ENCODE measurements at places on chromosomes 5 and 9.

- no peak for DNase-seq
Observed at GRCh38 chr5:125673359-125673950, 749.8 kb upstream of the GRAMD2B start.

DNA sequence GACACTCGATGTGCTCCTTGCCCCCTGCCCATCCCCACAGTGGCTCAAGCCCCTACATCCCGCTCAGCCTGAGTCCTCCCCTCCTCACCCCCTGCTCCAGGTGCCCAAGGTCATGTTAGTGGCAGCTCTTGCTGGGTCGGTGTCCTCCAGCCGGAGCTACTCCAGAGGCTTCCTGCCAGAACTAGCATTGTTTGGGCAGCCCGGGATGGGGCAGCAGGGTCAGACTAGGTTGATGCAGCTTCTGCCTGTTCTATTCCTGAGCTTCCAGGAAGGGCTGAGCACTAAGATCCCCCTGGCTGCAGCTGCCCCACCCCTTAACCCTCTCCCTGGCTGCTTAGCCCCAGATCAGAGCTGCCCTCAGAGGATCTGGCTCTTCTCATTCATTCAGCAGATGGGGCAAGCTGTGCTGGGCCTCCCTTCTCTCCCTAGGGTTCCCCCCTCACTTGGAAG lies 671 bp downstream of the RGS14 start:
- no peak for DNase-seq

DNA sequence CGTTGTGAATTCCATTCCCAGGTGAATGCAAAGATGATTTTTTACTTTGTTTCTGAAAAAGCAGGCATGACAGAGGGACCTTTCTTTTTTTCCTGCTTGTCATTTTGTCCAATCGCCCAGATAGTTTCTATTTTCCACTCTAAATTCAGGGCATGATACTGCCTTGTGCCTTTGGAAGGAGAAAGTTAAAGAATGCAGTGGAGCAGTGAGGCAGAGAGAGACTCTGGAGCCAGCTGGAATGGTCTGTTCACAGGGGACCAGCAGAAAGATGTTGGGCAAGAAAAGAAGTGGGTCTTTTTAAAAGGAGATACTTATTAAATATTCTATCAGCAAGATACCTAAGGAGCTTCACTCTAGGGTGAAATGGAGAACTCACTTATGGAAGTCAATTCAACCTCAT lies 532.3 kb downstream of the BRINP1 start:
- no peak for DNase-seq

DNA sequence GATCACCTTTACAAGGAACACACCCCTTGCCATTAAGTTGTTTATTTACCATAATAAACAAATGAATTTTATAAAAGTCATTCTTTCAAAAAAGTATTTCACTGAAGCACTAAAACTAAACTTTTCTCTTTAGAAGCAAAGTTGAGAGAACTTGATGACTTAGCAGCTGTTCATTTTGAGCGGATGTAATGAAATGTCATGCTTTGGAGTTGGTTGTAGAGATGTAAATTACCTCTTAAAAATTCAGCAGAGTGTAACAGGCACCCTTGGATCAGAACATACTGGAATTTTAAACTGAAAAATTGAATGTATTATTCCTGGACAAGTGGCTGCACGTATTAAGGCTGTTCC lies 617.2 kb downstream of the PDE4D start:
- DNase-seq, result no peak

DNA sequence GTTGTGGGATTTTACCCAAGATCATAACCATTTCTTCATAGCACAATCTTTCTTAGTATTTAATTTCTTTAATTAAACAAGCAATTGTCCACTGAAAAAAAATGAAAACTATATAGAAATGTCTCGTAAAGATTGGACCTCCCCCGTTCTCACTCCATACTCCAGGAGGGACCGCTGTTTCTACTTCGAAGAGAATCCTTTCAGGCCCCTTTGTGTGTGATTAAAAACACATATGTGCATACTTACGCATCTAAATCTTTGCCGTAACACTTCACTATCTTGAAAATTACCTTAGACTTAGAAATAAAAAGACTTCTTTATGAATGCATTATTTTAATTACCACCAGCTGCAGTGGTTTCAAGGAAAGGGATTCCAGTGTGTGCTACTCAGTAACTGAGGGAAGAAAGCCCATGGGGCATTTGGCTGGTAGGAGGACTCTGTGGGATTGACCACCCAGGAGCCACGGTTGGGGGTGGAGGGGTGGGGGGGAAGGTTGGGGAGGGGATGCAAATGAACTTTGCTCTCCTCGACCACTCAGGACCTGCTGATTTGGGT lies 209.1 kb downstream of the FAM114A2 start:
- DNase-seq, result no peak

DNA sequence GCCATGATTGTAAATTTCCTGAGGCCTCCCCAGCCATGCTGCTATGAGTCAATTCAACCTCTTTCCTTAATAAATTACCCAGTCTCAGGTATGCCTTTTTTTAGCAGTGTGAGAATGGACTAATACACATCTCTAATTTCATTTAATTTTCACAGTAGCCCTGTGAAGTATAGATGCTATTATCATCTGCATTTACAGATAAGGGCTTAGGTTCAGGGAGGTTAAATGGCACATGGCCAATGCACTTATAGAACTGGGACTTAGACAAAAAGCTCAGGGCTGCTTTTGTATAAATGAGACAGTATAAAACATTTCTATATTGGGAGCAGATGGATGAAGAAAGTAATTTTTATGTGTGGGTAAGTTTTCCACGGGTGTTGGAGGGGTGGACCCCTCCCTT lies 62.9 kb upstream of the PANK3 start:
- DNase-seq, result no peak

DNA sequence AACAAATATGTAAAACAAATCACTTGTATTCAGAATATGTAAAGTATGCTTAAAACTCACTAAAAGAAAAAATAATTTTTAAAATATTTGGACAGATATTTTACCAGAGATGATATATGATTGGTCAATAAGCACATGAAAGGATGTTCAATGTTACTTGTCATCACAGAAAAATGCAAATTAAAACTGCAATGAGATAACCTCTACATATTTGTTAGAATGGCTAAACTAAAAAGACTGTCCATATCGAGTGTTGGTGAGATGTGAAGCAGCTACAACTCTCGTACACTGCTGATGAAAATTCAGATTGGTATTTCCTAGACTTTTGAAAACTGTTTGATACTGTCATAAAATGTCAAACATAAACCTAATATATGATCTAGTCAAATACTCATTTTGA lies 685.1 kb downstream of the DTWD2 start:
- no peak for DNase-seq

- peak; percentile 20 for DNase-seq
Observed at GRCh38 chr9:90964101-90965020, 162.7 kb downstream of the SYK start.

GRCh38 chr9:135173066-135173465 lies 85.6 kb downstream of the OLFM1 start:
- no peak for DNase-seq

- no peak for DNase-seq
Observed at GRCh38 chr5:74877624-74878304, 11.6 kb upstream of the FAM169A start.

GRCh38 chr9:99637641-99638040 lies 184.0 kb upstream of the NR4A3 start:
- DNase-seq, result no peak

GRCh38 chr5:15898641-15899040 lies 280.9 kb downstream of the MARCHF11 start:
- DNase-seq, result no peak

DNA sequence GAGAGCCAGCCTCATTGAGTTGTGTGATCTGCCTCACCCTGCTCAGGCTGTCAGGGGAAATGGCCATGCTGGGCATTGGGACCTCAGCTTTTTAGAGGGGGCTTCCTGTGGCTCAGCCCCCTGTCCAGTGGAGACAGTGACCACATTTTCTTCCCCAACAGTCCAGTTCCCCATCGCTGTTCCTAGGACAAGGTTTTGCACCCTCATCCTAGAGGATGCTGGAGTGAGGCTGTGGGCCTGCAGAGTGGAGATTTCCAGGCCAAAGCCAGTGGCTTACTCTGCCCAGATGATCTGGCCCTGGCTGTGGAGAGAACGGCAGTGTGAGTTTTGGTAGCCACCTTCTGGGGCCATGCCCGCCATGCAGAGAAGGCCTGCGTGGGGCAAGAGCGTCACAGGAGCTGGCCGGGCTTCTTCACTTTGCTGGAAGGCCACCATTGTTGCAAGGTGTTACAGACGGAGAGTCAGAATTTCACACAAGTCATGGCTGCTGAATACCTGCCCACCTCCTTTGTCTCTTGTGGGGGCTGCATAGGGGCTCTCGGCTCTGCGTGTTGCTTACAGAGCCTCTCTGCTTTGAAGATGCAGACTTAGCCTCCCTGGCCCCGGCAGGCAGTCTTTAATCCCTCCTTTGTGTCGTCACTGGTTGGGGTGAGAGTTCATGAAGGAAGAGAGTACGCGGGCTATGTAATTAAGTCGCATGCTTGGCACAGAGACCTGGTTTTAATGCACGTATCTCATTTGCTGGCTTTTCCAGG lies 35.2 kb upstream of the PITX1 start:
- DNase-seq, result no peak

GRCh38 chr5:76789991-76790581 lies 28.7 kb upstream of the F2RL1 start:
- no peak for DNase-seq

- no peak for DNase-seq
Observed at GRCh38 chr9:17987189-17987588, 408.3 kb downstream of the SH3GL2 start.

DNA sequence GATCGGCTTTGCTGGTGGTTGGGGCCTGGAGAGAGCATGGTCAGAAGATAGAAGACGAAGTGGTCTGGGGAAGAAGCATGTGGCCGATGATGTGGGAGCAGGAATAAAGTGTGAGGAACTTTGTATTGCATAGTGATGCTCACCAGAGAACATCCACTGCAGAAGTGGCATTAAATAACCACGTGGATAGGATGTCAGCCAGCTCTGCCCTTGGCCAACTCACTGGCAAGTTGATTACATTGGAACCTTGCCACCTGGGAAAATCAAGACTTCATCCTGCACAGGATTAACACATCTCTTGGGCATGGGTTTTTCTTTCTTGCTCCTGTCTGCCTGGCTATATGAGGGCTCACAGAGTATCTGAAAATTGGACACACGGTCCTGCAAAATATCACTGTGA lies 217.4 kb downstream of the DMRT2 start:
- DNase-seq, result no peak

DNA sequence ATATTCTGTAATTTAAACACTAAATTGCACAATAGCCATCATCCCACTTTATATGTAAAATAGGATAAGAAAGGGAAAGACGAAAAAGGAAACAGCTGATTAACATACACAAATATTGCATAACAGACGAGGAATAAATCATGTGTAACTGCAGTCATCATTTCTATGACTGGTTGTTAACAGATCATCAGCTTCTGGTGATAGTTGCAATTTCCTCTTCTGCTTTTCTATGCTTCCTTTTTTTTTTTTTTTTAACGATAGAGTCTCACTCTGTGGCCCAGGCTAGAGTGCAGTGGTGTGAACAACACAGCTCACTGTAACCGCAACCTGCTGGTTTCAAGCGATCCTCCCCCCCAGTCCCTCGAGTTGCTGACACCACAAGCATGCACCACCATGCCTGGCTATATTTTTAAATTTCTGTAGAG lies 22.5 kb upstream of the JAKMIP2 start:
- DNase-seq, result no peak

DNA sequence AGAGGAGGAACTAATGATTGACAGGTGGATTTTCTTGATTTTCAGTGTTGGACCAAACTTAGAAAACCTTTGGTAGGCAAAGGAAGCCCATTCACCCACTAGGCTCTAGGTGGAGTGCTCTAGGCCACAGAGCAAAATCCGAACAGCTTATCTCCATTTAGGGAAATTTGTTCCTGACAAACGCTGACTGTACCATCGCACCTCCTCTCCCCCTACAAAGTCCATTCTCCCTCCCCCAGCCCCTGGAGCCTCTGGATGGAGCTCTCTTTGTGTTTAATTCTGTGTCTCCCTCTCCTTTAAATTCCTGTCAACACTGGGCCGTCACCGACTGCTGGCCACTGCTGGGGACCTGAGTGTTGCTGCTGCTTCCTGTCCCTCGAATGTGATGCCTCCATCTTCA lies 350.1 kb upstream of the IRX2 start:
- DNase-seq, result no peak

DNA sequence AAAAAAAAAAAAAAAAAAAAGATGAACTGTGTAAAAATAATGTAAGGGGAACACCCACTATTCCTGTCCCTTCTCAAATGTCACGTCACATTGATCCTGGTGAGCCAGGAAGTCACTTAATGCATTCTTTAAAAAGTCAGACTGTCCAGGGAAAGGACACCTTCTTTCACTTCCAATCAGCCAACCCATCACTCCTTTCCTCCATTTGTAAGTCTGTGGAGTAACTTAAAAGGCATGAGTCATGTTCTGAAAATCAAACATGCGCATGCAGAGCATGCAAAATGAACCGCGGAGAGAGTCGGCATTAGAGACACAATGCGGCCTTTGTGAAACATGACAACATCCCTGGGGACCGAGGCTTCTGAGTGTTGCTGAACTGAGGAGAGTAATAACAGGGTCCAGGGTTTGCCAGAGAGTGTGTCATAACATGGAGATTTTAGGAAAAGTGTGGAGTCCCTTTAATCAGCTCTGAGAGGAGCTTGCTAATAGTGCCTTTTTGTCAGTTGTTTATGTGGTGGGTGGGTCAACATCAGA lies 77.6 kb upstream of the SEMA6A start:
- no peak for DNase-seq

- no peak for DNase-seq
Observed at GRCh38 chr5:14410394-14411201, 171.0 kb upstream of the OTULINL start.

- peak; percentile 38 for DNase-seq
Observed at GRCh38 chr9:92151691-92152393, 36.6 kb upstream of the SPTLC1 start.

GRCh38 chr5:158064334-158065123 lies 205.6 kb upstream of the CLINT1 start:
- no peak for DNase-seq

DNA sequence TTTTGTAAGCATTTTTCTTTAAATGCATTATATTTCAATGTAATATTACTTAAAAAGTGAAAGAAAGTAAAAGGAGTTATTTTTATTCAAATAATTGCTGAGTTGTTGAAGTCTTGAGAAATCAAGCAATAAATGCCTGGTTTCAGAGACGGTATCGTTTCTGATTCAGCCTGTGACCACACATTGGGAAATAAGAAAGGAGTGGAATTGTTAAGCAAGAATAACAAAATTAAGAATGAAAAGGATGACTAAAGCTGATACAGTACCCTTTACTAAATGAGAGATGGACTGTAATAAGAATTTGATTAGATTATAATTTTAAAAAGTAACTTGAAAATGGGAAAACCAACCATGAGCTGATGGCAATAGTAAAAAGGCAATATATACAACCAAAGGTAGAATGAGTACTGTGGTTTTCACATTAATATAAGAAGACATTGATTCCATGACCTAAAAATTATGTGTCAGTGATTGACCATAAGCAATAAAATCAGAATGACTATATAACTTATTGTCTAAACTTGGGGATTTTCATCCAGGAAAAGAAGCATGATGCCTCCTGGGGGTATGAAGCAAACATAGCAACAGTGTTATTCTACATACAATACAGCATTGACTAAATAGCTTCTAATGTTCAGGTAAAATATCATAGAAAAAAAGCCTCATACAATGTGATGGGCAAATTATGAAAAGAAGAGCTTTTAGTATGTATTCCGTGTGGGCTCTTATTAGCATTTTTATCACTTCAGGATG lies 101.9 kb upstream of the PRDM9 start:
- no peak for DNase-seq

- DNase-seq, result no peak
Observed at GRCh38 chr9:20753761-20754160, 69.7 kb downstream of the FOCAD start.

All from stimulated activated effector memory CD8-positive, alpha-beta T cell treated with anti-CD3 and anti-CD28 coated beads, Interleukin-12 subunit alpha, Interleukin-12 subunit beta, amount 100 ng/mL, for 72 hours (primary cell).